ENCODE measurements at places on chromosomes 3 and 15. TPM values are rescaled to one million over a fixed set of nuclear protein-coding genes. Genes with fewer than 3 reads are reported as not detected.

Gene REC114
- total RNA-seq, result not detected

Gene CCDC39
- total RNA-seq, result not detected

Gene SLC51B
- not detected for total RNA-seq

Gene MRAS
- total RNA-seq, result 2.4 TPM

Gene SNTN
- not detected for total RNA-seq

Gene ST3GAL6
- 5.4 TPM for total RNA-seq

Gene DPPA2
- not detected for total RNA-seq

Gene POU1F1
- not detected for total RNA-seq

Gene GPR62
- total RNA-seq, result not detected

Gene MINAR1
- total RNA-seq, result 0.22 TPM

Gene LRRC31
- total RNA-seq, result not detected

Gene ASB14
- total RNA-seq, result not detected

Gene SAMD7
- total RNA-seq, result not detected

Gene GOLGA8J
- total RNA-seq, result not detected

Data from PC-9 (cell line).